Cardiac muscle cell (in vitro differentiated cells and primary cell): ENCODE measurements at places on chromosomes 1 and 21.

DNA sequence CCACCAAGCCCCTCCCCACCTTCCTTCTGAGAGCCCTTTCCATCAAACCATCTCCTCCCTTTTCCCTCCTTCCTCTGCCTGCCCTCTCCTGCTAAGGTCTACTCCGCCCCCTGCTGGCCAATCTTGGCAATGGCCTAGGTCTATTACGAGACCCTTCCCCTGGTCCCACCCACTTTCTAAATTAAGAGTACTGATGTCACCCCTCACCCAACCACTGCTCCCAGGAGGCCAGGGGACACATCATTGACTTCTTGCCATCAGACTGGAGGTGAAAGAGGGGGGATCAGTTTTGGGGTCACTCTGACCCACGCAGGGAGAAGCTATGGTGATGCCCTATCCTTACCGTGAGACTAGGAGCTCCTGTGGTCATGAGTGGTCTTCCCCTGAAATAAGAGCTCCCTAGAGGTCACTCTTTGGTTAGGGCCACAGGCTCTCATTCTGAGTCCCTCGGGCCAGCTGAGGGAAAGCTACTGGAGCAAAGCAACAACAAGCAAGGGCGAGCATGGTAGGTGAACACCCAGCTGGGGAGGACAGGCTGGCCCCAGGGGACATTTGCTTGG is 34.6 kb upstream of the S100A7 start:
- no peak overlapping the region for H3K4me3 ChIP-seq
- H3K4me1 ChIP-seq = peaks cover 31% of the 10 kb centered on the region
- peak; percentile 95 for DNase-seq
- H3K27ac ChIP-seq = peak overlapping the region; percentile 77

DNA sequence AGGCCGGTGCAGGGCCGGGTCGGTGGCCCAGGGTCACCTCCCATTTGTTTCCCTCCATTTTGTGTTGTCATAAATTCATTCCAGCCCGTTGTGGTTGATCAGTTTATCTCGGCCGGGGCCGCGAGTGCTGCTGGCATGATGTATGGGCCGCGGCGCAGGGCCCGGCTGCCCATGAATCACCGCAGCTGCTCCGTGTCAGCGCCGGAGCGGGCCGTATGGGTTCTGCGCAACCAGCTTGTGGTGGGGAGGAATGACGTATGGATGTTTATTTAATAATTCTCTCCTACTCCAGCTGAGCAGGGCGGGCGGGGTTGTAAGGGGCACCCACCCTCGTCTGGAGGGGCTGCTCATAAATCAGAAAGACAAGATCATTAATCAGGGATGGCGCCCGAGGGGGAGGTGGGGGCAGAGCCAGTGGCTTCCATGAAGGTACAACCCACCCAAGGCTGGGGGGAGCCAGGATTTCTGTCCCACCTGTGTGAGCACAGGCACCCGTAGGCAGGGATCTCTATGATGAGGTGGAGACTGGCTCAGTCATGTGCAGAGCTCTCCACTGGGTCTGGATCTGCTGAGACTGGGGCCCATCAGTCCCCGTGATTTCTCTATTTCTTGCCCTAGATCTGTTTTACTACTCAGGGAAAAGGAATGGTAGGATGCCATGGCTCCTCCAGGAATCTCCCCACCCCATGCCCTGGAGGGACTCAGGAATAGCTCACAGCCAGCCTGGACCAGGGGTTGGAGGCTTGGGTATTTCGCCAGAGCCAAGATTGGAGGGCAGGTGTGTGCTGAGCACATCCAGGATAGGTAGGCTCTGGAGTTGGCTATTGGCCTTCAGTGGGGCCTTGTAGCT is 27.8 kb downstream of the TMEM53 start:
- H3K36me3 ChIP-seq = peaks cover 24% of the 10 kb centered on the region
- H3K4me1 ChIP-seq = peaks cover 14% of the 10 kb centered on the region
- no peak overlapping the region for H3K4me3 ChIP-seq
- peak; percentile 47 for DNase-seq
- no peaks in the 10 kb centered on the region for H3K27me3 ChIP-seq

DNA sequence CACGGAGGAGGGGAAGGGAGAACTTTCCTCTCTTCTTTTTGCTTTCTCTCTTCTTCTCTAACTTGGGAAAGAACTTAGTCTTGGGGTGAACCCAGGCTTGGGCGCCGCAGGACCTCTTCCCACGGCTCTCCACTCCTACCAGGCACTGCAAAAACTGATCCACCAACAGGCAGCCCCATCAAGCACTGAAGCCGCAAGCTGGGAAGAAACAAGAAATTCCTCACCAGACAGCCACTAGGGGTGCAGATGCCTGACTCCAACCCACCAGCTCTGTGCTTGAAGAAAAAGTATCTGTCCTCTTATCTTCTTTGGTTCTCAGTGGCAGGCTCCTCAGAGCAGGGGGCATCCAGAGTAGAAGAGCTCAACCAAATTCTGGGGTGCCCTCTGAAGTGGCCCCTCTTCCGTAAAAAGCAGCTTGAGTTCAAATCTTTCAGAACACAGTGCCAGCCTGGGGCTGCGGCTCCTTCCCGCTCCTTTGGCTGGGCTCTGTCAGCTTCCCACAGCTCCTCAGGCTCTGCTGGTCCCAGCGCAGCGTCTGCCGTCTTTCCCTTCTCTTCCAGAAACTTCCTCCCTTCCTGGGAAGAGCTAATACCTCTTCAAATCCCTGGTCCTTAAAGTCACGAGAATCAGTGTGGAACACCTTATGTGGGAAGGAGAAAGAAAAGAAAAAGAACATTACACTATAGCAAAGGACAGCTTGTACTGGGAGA is 2.4 kb downstream of the SLC41A1 start:
- H3K27ac ChIP-seq = peak overlapping the region; percentile 88
- peaks cover 4% of the 10 kb centered on the region for H3K36me3 ChIP-seq
- peak; percentile 43 for DNase-seq
- H3K27me3 ChIP-seq = no peaks in the 10 kb centered on the region
- H3K4me1 ChIP-seq = peaks cover 38% of the 10 kb centered on the region

DNA sequence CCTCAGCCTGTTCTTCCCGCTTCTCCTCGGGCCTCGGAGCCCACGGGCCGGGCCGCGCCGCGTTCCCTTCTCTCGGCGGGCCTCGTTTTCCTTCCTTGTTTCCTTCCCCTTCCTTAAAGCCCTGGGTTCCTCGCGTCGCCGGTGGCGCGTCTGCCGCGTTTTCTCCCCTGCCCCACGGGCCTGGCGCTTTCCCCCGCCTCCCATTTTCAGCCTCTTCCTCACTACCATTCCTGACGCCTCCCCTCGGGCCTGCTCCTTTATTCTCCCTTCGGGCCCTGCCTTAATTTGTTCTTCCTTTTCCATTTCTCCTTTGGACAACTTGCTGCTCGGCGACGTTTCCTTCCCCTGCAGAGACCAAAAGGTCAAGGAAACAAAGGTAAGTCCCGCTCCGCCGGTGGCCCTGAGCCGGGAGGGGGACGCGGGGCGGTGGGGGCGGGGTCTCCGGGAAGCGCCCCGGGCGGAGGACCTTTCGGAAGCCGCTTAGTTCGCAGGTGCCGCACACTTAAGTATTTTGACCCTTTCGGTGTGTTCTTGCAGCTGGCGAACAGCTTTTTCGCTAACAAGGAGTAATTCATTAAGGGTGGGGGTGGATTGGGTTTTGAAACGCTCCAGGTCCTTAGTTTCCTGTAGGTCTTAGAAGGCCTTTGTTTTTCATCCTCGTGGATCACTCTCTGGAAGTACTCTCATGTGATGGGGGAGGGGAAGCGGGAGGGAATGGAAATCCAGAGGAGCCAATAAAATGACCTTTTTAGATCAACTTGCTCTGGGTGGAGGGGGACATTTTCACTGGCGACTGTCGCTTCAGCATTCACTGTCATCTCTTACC is 780 bp downstream of the YTHDF2 start:
- peak; percentile 59 for DNase-seq
- peaks cover 21% of the 10 kb centered on the region for H3K4me1 ChIP-seq
- H3K36me3 ChIP-seq = peaks cover 34% of the 10 kb centered on the region
- no peaks in the 10 kb centered on the region for H3K27me3 ChIP-seq
- peak overlapping the region; percentile 99 for H3K27ac ChIP-seq

GRCh38 chr1:53123453-53124140 is 18.8 kb downstream of the SLC1A7 start:
- peaks cover 4% of the 10 kb centered on the region for H3K4me1 ChIP-seq
- H3K4me3 ChIP-seq = no peak overlapping the region
- no peak overlapping the region for H3K27ac ChIP-seq
- DNase-seq = no peak

- no peak for DNase-seq
- H3K4me1 ChIP-seq = no peaks in the 10 kb centered on the region
- H3K4me3 ChIP-seq = no peak overlapping the region
- H3K27me3 ChIP-seq = no peaks in the 10 kb centered on the region
- H3K36me3 ChIP-seq = peaks cover 2% of the 10 kb centered on the region
Measured at GRCh38 chr1:70656361-70656760, 245.3 kb downstream of the CTH start.

DNA sequence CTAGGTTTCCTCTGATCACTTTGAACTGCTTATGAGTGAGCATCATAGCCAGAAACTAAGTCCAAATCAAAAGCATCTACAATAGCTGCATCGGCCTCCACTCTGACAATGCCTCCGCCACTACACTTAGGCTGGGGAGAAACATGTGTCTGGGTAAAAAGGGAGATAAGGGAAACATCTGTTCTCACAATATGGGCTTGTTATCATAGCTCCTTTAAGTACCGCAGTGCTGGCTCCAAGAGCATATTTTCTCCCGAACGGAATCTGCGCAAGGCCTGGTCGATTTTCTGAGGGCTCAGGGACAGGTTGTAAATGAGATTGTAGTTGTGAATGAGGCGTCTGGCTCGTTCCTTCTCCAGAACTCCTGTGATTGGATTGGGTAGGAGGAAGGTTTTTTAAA is 63.9 kb upstream of the CYP2J2 start:
- DNase-seq = peak; percentile 26
- H3K27me3 ChIP-seq = no peaks in the 10 kb centered on the region
- H3K36me3 ChIP-seq = no peaks in the 10 kb centered on the region
- H3K4me1 ChIP-seq = no peaks in the 10 kb centered on the region
- H3K27ac ChIP-seq = no peak overlapping the region

DNA sequence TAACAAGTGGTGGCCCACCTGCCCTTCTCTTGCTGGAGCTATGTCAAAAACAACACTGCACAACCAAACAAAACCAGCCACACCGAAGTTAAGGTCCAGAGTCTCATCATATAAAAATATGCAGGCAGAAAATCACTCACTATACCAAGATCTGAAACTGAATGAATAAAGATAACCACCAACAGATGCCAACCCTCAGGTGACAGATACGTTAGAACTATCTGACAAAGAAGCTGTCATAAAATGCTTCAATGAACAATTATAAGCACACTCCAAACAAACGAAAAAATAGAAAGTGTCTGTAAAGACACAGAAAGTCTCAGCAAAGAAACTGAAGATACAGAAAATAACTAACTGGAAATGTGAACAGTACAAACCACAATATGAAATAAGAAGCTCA is 14.0 kb downstream of the ZNF496 start:
- H3K4me3 ChIP-seq = no peak overlapping the region
- H3K27me3 ChIP-seq = no peaks in the 10 kb centered on the region
- peaks cover 45% of the 10 kb centered on the region for H3K36me3 ChIP-seq
- no peaks in the 10 kb centered on the region for H3K4me1 ChIP-seq
- DNase-seq = no peak

GRCh38 chr1:46587069-46587468 is 17.0 kb downstream of the MKNK1 start:
- no peak overlapping the region for H3K27ac ChIP-seq
- no peak overlapping the region for H3K4me3 ChIP-seq
- H3K27me3 ChIP-seq = no peaks in the 10 kb centered on the region

- no peaks in the 10 kb centered on the region for H3K27me3 ChIP-seq
- H3K36me3 ChIP-seq = no peaks in the 10 kb centered on the region
- no peak for DNase-seq
- H3K4me1 ChIP-seq = no peaks in the 10 kb centered on the region
- no peak overlapping the region for H3K4me3 ChIP-seq
Measured at GRCh38 chr1:79117376-79117775, 110.8 kb upstream of the ADGRL4 start.

- H3K27me3 ChIP-seq = no peaks in the 10 kb centered on the region
- H3K27ac ChIP-seq = no peak overlapping the region
- H3K4me1 ChIP-seq = peaks cover 41% of the 10 kb centered on the region
- H3K36me3 ChIP-seq = no peaks in the 10 kb centered on the region
Measured at GRCh38 chr21:14452031-14452726, 69.2 kb upstream of the HSPA13 start.

DNA sequence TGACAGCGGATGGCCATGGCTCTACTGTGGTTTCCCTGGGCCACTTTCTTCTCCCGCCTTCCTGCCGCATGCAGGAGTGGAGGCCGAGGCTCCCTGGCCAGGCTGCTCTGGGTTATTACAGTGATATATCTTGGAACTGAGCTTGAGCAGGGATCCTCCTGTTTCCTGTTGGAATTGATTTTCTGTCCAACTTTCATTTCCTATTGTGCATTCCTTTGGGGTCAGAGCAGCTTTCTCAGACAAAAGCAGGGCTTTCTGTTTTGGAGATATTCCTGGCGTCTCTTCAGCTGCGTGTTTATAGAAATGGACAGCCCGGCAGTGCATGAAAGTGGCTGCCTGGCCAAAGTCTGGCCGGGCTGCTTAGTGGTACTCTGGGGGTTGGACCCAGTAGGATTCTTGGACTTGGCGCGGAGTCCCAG is 146.4 kb downstream of the KIF26B start:
- H3K4me1 ChIP-seq = peaks cover 33% of the 10 kb centered on the region
- H3K4me3 ChIP-seq = no peak overlapping the region
- no peaks in the 10 kb centered on the region for H3K27me3 ChIP-seq
- DNase-seq = peak; percentile 90

DNA sequence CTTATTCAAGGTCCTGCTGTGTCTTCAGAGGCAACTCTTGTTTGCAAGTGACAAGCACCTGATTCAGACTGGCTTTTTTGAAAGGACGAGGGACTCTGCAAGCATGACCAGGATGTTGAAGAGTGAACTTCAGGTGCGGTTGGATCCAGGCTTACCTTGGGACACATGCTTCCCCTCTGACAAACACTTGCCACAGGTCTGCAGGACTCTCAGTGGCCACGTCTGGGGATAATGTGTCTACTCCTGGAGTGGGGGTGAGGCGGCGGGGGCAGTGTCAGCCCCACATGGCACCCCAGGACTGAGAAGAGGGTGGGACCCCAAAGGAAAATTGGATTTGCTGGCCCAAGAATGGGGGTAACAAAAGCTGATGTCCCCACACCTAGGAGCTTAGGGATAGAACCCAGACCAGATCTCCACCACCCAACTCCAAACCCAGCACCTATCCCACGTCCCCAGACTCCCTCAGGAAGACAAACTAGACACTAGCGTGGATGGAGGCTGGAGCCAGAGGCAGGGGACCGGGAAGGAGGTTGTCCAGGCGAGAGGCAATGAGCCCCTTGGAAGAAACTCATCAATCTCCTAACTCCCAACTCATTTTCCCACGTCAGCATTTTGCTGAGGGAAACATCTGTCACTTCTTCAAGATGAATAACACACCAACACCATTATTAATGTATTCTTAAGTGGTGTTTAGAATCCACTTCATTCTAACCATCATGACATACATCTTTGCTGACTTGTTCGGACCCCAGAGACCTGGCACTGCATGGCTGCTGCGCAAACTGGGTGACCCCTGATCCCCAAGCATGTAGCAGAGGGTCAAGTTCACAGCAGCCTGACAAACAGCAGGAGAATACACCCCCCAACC is 32.0 kb upstream of the LAPTM5 start:
- H3K27me3 ChIP-seq = no peaks in the 10 kb centered on the region
- H3K4me1 ChIP-seq = no peaks in the 10 kb centered on the region
- H3K4me3 ChIP-seq = no peak overlapping the region
